ENCODE measurements at places on chromosomes 11 and 22.

DNA sequence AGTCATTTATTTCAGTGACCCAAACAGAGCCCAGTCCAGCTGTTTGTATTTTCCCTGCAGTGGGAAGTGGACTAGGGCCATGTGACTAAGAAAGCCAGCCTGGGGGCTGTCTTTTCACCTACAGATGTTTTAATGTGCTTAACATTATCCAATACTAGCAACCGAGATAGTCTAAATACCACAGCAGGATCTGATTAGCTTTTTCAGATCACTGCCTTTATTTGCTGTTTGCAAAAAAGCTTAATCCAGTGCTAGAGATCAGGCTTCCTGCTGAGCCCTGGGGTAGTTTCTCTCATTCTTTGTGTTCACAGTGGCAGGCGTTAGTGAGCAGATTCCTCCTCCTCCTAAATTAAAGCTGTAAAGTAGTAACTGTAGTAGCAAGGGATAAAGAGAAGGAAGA lies 35.0 kb downstream of the ZC3H12C start:
- DNase-seq = peak; percentile 55

- peak; percentile 11 for DNase-seq
Observed at GRCh38 chr22:33209930-33210784, 152.0 kb upstream of the SYN3 start.

- no peak for DNase-seq
Observed at GRCh38 chr11:7512525-7513233, 1.1 kb upstream of the PPFIBP2 start.

DNA sequence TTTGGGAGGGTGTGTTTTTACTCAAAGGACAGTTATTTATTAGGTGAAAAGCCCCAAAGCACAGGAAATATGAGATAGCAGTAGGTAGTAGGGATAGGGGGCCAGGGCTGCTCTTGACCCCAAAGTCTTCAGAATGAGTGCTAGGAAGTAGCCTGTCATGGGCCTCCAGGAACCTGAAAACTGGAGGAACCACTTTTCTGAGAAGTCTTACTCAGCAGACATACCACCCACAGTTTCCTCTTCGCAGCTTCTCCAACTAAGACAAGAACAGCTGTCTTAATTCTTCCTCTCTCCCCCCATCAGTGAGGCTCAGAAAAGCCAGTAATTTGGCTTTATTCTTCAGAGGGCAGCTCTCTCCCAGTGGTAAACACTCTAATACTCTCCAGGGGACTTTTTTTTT lies 84.0 kb upstream of the CTSC start:
- DNase-seq = no peak

DNA sequence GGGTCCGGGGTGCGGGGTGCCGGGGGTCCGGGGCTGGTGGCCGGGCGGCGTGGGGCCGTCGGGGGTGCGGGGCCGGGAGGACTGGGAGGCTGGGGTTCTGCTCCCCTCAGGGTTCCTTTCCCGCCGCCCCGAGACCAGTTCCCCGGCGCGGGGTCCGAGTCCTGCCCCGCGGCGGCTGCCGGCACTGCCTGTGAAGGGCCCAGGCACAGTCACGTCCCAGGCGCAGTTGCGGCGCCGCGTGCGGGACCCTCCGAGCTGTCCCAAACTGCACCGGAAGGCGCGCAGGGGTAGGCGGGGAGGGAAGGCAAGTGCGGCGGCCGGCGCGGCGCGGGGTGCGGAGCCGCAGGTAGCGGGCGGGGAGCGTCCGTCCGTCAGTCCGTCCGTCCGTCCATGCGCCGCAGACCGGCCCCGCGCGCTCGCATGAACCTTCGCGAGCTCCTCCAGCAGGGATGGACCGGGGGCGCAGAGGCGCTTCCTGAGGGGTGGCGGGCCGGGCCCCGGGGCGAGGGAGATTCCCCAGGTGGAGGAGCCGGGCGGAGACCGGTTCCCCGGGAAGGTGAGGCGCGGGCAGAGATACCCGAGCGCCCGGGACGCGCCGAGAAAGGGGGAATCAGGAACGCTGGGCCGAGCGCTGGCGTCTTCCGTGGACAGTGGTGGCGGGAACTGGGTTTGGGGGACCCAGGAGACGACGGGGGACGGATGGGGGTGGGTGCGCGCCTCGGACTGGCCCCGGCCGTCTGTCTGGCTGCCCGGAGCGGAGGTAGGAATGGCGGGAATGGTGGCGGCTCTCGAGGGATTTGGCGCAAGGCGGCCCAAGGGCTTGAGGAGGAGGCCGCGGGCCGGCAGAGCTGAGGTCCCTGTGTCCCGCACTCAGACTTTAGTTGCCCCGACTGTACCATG lies 3.1 kb upstream of the ADORA2A start:
- DNase-seq = no peak

GRCh38 chr22:45802054-45802453 lies 130.4 kb downstream of the ATXN10 start:
- DNase-seq = no peak

- no peak for DNase-seq
Observed at GRCh38 chr11:108743851-108744250, 79.0 kb downstream of the DDX10 start.

GRCh38 chr11:96332126-96332771 lies 10.7 kb downstream of the MAML2 start:
- no peak for DNase-seq

GRCh38 chr11:77206264-77207018 lies 78.4 kb downstream of the MYO7A start:
- DNase-seq = no peak

GRCh38 chr11:27363576-27364117 lies 632 bp upstream of the CCDC34 start:
- DNase-seq = no peak

DNA sequence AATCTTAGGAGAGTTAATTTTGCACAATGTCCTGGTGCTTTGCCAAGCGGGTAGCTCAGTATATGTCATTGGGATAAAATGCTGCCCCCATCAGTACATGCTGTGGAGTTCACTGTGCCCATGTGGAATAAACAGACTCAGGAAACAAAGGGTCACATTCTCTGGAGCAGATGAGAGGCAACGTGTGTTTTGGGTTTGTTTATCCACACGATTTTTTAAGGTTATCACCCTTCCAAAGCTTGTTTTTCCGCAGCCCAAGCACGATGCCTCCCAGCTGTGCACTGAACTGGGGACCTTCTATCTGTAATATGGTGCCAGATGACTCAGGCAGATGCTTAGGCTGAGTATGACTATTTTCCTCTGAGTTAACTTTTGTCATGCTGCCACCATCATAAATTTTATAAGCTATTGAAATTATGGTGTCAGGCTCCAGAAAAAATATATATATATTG lies 6.5 kb downstream of the OR4D6 start:
- no peak for DNase-seq
